Type B pancreatic cell (in vitro differentiated cells): ENCODE measurements at places on chromosomes 3 and 15. TPM values are rescaled to one million over a fixed set of nuclear protein-coding genes. Genes with fewer than 3 reads are reported as not detected.

DNA sequence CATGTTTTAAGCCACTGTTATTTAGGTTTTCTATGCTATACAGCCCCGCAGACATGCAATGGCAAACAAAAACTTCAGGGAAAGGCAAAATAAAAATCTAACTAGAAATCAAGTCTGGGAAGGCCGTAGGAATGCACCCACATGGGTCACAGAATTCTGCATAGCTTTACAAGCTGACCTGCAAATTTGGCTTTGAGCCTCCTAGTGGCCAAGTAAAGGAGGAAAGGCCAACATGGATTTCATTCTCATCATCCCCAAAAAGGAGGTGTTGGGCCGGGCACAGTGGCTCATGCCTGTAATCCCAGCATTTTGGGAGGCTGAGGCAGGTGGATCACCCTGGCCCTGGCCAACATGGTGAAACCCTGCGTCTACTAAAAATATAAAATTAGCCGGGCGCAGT lies 124.3 kb downstream of the FBLN2 start:
- no peak for DNase-seq

DNA sequence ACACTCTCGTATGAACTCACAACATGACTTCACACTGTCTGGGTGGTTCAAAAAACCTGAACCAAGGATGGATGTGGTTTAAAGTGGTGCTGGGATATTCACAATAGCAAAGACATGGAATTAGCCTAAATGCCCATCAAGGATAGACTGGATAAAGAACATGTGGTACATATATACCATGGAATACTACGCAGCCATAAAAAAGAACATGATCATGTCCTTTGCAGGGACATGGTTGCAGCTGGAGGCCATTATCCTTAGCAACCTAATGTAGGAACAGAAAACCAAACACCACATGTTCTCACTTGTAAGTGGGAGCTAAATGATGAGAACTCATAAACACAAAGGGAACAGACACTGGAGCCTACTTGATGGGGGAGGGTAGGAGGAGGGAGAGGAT lies 3.3 kb upstream of the PRSS50 start:
- no peak for DNase-seq

- no peak for DNase-seq
These were observed 371.6 kb upstream of the ZNF385D start for GRCh38 chr3:22122567-22122966.

The SLC25A20 gene
- total RNA-seq: 15.2 and 15.3 TPM in 2 replicates

The MIX23 gene
- 39.8 and 44.9 TPM in 2 replicates for total RNA-seq
